ENCODE measurements at places on chromosomes 2 and 18.

DNA sequence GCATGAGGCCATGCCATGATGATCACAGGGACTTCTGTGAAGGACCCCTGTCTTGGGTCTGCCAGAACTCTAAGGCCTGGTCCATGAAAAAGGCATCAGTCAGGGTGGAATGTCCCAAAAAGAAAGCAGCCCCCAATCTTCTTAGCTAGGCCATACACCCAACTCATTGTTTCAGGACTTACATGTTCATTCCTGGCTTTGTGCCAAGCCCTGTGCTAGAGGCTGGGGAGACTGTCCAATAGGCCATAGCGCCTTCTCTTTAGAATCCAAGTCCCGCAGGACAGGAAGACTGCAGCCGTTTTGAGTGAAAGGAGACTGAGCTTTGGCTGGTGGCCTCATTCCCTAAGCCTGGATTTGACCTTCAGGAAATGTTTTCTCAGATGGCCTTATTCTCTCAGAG is 247.3 kb downstream of the PRKCE start:
- no peak for DNase-seq

DNA sequence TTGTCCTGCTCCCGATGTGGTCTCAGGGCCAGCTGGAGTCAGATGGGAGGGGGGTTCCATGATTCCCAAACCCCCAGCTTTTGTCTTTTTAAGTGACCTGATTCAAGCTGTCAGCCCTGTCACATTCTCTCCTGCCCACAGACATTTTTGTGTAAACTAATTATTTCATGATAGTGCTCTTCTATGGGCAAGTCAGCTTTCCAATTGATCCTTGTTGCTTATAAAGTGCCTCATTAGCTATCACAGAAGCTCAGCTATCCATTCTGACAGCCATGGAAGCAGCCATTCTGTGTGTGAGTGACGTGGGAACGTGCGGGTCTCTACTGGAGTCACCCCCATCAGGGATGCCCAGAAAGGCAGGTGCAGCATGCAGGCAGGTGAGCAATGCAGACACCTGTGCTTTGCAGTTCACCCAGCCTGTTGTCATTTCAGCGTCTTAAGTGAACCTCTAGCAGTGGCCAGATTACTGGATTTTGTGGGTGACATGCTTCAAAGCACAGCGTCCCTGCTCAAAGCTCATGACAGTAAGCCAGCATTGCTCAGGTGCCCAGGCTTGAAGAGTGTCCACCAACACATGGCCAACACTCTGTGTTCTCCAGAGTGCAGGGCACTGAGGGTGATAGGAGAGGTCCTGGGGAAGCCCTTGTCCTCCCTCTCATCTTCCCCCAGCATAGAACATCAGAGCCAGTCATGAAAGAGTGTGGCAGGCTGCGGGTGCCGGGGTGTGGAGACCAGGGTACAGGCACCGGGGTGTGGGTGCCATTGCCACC is 162.1 kb upstream of the SH3BP4 start:
- DNase-seq = peak; percentile 75

GRCh38 chr18:27922780-27923179 is 254.2 kb downstream of the CDH2 start:
- no peak for DNase-seq

DNA sequence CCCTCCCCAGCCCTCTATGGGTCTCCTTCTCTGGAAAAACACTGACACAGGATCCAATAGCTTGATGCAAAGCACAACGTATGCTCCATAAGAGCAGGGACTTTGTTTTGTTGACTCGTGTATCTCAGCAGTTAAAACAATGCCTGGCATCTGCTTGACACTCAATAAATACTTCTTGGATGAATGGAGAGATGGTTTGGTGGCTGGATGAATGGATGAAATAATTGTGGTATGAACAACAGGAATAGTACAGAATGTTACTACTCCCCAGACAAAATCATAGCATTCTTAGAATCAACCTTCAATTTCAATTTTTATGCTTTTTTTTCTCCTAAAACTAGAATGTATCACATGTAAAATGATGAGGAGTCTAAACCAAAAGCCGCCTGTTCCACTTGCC is 57.4 kb downstream of the KCNE4 start:
- DNase-seq = no peak

DNA sequence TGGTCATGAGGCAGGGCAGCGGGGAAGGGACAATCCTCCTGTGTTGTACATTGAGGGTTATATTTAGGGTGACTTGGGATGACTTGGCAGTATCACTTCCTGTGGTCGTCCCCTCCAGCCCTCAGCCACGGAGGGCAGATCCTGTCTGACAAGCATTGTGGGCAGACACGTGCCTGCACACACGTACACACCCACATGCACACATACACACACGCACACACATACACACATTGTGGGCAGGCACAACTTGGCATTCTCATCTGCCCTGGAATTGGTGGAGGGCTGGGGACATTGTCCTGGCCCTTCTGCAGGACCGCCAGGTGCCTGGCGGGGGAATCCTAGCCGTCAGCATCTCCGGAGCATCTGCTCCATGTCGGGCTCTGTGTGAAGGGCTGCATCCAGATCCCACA is 47.6 kb downstream of the ODC1 start:
- no peak for DNase-seq

- no peak for DNase-seq
Observed at GRCh38 chr2:233202531-233202944, 48.9 kb upstream of the ATG16L1 start.

DNA sequence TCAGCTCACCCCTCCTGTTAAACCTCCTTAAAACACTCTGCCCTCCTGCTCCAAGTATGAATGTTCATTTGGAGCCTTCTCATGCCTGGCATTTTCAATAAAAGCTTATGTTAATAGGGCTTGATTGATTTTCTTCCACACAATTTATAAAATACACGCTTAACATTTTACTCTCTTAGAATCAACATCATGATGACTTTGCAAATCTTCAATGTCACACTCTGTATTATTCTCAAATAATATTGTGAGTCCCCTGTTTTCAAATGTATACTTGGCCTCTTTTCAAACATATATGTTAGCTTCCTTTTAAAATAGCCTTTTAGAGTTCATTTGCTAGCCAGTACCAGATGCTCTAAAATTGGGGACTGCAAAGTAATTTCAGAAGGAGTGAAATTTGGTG is 520.3 kb downstream of the LRRTM4 start:
- no peak for DNase-seq

DNA sequence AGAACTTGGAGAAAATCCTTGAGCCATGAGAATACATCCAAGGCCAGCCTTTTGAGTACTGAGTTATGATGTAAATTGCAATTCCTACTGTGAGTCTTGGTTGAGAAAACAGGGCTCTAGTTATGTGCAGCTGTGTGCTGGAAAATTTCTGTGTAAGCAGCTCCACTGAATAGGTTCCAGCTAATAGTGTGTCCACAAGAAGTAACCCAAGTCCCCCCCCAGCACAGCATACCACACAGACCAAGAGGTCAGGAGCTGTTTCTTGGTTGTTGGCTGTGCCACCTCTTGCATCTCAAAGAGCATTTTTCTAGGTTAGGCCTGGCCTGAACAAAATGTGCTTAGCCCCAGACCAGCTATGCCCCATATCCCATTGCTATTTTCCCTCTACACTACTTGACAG is 36.8 kb upstream of the APCDD1 start:
- no peak for DNase-seq

DNA sequence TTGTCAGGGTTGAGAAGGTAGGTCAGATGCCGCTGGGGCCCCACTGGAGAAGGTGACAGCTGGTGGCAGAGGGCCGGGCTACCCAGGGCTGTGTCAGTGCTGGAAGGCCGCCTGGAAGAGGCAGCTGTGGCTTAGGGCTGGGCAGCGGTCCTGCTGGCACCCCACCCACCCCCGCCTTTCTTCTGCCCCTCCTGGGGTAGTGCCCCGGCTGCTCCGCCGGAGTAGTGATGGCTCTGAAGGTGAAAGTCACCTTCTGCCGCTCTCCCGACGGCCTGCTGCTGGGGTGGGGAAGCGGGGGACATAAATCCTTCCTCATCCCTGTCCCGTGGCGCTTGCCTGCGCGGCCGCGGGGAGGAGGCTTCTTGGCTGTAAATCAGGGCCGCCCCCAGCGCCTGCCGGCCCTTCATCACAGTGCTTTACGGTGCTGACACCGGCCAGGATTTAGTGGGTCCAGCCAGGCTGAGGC is 332.2 kb downstream of the DYSF start:
- no peak for DNase-seq

DNA sequence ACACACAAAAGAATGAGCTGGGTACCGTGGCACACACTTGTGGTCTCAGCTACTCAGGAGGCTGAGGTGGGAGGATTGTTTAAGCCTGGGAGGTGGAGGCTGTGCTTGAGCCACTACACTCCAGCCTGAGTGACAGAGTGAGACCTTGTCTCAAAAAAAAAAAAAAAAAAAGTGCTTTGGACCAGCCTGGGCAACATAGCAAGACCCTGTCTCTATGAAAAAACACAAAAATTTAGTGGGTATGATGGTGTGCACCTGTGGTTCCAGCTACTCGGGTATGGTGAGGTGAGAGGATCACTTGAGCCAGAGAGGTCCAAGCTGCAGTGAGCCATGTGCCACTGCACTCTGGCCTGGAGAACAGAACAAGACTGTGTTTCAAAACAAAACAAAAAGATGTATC is 10.4 kb downstream of the ZNF512 start:
- DNase-seq = no peak

- no peak for DNase-seq
Observed at GRCh38 chr2:121134728-121135127, 150.3 kb downstream of the TFCP2L1 start.

- no peak for DNase-seq
Observed at GRCh38 chr18:36265015-36265414, 32.5 kb upstream of the FHOD3 start.

GRCh38 chr2:238438856-238439849 is 12.4 kb downstream of the ASB1 start:
- no peak for DNase-seq

DNA sequence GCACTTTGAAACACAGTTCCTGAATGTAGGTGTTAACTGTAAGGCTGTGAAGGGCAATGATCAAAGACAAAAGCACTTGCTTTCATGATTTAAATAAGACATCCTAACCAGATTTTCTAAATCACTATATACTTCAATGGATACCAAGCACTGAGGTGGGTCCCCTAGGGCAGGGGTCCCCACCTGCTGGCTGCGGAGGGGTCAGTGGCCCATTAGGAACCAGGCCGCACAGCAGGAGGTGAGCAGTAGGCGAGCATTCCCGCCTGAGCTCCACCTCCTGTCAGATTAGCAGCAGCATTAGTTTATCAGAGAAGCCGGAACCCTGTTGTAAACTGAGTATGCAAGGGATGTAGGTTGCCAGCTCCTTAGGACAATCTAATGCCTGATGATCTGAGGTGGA is 7.1 kb downstream of the NFE2L2 start:
- DNase-seq = no peak

DNA sequence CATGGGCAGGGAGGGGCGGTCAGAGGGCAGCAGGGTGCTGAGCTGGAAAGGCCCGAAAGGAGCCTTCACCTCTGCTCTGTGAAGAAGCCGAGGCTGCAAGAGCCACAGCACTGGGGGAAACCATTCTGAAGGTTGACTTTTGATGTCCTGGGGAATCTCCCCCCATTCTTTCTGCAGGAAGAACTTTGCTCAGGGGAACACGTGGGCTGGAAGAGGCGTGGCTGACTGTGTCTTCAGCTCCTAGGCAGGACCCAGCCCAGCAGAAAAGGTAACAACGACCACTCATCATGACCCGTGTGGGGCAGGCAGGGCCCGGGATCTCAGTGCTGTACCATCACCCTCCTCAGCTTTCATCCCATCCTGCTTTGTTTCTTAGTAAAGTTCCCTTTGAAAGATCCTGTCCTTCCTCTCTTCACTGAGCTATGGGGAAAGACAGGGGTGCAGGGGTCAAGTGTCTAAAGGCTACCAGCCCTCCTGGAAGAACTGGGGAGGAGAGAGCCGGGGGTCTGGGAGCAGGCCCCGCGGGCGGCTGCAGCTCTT is 312.7 kb downstream of the CELF4 start:
- no peak for DNase-seq

DNA sequence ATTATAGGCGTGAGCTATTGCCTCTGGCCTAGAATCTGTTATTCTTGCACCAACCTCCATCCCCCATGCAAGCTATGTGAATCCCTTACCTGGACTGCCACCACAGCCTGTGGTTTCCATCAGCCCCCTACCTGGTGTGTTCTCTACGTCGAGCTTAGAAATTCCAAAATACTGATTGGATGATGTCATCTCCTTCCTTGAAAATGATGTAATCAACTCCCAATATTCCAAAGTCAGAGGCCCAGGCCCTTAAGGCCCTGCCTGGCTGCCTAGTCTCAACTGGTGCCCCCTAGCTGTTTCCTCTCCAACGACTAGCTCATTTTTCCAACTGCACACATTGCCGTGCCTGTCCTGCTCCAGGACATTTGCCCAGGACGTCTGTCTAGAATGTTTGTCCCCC is 41.3 kb upstream of the GBX2 start:
- DNase-seq = no peak

- no peak for DNase-seq
Observed at GRCh38 chr2:134714228-134714627, 4.6 kb downstream of the TMEM163 start.

- DNase-seq = no peak
Observed at GRCh38 chr2:227724394-227725039, at the start of gene SCYGR6. SCYGR6 (minus strand) TSS chr2:227724757; CDS start chr2:227724757, 0 bp downstream.

DNA sequence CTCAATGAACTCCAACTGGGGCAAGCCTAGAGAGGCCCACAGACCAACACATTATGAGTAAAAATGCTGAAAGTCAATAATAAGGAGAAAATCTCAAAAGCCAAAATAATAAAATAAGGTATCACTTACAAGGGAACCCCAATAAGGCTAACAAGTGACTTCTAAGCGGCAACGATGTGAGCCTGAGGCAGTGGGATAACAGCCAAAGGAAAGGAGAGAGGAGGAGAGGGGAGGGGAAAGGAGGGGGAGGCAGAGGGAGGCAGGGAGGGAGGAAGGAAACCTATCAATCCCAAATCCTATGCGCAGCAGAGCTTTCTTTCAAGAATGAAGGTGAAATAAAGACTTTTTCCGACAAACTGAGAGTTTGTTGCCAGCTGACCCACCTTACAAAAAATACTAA is 6.0 kb upstream of the NFATC1 start:
- no peak for DNase-seq

- no peak for DNase-seq
Observed at GRCh38 chr2:16798472-16798871, 132.8 kb upstream of the CYRIA start.

DNA sequence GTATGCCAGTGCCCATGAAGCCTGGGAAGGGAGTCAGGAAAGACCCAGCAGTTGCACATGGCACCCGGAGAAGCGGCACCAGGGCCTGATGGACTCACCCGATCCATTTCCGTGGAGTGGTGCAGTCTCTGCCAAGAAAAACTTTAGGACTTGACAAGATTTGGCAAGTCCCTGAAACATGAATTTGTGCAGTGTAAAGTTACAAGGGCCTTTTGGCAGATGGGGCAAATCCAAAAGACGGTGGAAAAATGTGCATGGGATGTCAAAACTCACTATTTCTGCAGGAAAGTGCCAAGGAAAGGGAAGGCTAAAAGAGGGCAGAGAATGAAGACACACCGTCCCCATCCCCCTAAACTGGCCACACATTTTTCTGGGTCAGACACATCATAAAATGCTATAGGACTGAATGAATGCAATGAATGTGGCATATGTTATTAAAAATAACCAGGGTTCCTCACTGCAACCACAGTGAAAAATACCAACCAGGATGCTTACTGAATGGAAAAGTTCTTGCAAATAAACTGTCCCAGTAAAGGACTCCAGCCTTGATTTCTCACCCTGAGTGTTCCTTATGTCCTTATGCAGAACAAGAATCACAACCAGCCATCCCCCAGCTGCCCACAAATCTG is 173.5 kb upstream of the SIX2 start:
- DNase-seq = no peak

GRCh38 chr2:233285921-233286320 is 21.7 kb upstream of the SAG start:
- DNase-seq = no peak

All from NCI-H1105 (cell line).